Heart right ventricle (tissue), 16 donors: ENCODE measurements at places on chromosomes 13 and 19. TPM values are rescaled to one million over a fixed set of nuclear protein-coding genes. Genes with fewer than 3 reads are reported as not detected.

- H3K27ac ChIP-seq, result no peak overlapping the region
- no peak overlapping the region for H3K4me3 ChIP-seq
- no peak for DNase-seq
- H3K4me1 ChIP-seq, result peaks cover 16% of the 10 kb centered on the region
- H3K27me3 ChIP-seq, result no peaks in the 10 kb centered on the region
These were observed 26.2 kb upstream of the WDFY2 start for GRCh38 chr13:51557875-51558612.

CBLC gene
- not detected for polyA plus RNA-seq

GRCh38 chr13:111143865-111144540, 28.9 kb downstream of the ARHGEF7 start:
- H3K4me3 ChIP-seq, result no peak overlapping the region
- no peaks in the 10 kb centered on the region for H3K27me3 ChIP-seq
- H3K4me1 ChIP-seq, result peaks cover 44% of the 10 kb centered on the region
- H3K36me3 ChIP-seq, result no peaks in the 10 kb centered on the region
- peak overlapping the region; percentile 10 for H3K27ac ChIP-seq
- no peak for DNase-seq

DNA sequence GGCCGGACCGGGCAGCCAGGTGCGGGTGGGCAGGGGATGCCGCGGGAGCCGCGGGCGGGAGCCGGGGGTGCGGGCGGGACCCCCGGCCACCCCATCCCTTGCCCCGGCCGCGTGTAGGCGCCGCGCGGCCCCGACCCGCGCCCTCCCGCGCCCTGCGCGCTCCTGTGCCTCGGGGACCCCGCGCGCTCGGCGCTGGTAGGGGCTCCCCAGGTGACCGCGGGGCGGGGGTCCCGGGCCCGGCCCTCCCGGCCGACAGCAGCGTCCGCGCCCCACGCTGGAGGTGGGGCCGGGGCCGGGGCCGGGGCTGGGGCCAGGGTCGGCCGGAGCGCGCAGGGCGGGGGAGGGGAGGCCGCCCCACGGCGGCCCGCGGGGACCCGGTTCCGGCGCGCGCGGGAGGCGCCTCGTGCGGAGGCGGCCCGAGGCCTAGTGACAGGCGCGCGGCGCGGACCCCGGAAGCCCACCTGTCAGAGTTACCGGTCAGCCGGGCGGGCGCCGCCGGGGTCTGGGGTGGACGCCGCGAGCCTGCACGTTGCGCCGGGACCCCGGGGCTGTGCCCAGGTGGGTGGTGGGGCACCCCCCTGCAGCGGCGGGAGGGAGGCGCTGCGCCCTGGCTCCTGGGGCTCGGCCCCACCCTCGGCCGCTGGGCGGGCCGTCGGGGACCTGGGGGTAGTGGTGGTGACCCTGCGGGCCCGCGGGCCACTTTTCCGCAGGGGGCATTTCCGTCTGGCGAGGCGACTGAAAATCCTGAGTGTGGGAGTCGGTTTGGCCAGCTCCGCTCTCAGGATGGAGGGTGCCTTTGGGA, 518 bp downstream of the TFDP1 start:
- peaks cover 11% of the 10 kb centered on the region for H3K36me3 ChIP-seq
- no peak overlapping the region for H3K27ac ChIP-seq
- no peak for DNase-seq
- no peaks in the 10 kb centered on the region for H3K4me1 ChIP-seq
- H3K27me3 ChIP-seq, result no peaks in the 10 kb centered on the region

- H3K27ac ChIP-seq, result no peak overlapping the region
- H3K36me3 ChIP-seq, result no peaks in the 10 kb centered on the region
- peaks cover 56% of the 10 kb centered on the region for H3K4me1 ChIP-seq
- DNase-seq, result no peak
- H3K4me3 ChIP-seq, result no peak overlapping the region
These were observed 25.6 kb downstream of the CARM1 start for GRCh38 chr19:10896851-10897526.

DNA sequence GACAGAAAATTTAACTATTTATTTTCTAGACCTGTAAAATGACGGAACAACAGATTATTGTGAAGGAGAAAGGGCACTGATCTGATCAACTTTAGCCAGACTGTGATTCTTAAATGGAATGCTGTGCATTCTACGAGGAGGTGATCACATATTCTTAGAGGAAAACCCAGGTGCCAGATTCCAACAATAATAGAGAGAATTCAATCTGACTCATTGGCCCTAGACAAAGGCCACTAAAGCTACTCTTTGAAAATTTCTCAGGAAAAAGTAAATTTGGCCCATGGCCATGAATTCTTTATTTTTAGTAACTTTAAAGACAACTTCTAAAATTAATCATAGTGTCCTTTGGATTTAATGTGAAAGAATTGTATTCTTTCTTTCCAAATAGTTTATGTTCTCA, 58.6 kb upstream of the POSTN start:
- no peak for DNase-seq
- no peaks in the 10 kb centered on the region for H3K27me3 ChIP-seq
- no peaks in the 10 kb centered on the region for H3K36me3 ChIP-seq
- H3K4me1 ChIP-seq, result no peaks in the 10 kb centered on the region

DNA sequence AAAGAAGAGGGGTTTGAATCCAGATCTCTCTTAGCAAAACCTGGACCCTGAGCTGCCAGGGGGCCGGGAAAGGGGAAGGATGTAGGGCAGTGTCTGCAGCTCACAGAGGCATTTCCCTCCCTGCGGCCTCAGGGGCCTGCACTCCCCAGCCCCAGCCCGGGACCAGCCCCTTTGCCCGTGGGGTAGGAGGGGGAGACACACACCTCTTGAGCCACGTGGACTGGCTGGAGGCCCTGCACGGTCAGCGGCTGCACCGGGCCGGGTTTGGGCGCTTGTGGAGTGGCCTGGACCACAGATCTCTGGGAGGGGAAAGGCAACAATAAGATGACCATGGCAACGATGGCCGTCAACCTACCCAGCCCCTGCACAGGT, 26.9 kb downstream of the RFX1 start:
- no peak for DNase-seq
- peaks cover 48% of the 10 kb centered on the region for H3K4me1 ChIP-seq
- no peaks in the 10 kb centered on the region for H3K27me3 ChIP-seq
- no peaks in the 10 kb centered on the region for H3K36me3 ChIP-seq
- H3K4me3 ChIP-seq, result peak overlapping the region; percentile 58

DNA sequence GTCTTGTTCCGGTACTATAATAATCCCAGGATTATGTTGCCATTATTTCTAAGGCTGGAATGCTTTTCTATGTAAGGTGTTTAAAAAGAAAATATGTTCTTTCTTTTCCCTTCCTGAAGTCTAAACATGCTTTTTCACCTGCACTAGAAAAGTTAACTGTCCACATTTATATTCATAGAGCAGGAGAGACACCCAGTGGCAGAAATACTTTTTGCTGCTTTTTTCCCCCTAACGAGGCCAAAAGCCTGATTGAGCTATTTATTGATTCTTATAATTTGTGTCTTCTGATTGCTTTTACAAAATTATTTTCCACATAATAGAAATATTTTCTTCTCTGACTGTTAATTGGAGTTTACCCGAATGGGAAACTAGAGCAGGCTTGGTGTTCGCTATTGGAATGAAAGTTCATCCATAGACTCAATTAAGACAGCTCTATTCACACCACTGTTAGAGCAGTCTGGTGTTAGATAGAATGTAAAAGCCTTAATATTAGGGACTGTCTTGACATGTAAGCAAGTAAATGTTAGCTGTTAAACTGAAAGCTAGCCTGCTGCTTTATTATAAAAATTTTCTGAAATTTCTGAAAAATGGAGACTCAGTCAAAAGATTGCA, 15.8 kb downstream of the GPR180 start:
- H3K4me1 ChIP-seq, result no peaks in the 10 kb centered on the region
- no peak overlapping the region for H3K27ac ChIP-seq
- DNase-seq, result no peak
- no peak overlapping the region for H3K4me3 ChIP-seq
- H3K27me3 ChIP-seq, result no peaks in the 10 kb centered on the region
- H3K36me3 ChIP-seq, result no peaks in the 10 kb centered on the region

GRCh38 chr13:107864543-107865317, 350.6 kb downstream of the LIG4 start:
- no peak overlapping the region for H3K4me3 ChIP-seq
- H3K36me3 ChIP-seq, result no peaks in the 10 kb centered on the region
- H3K4me1 ChIP-seq, result no peaks in the 10 kb centered on the region
- H3K27me3 ChIP-seq, result peaks cover 5% of the 10 kb centered on the region
